ENCODE measurements at places on chromosomes 3 and 15.

DNA sequence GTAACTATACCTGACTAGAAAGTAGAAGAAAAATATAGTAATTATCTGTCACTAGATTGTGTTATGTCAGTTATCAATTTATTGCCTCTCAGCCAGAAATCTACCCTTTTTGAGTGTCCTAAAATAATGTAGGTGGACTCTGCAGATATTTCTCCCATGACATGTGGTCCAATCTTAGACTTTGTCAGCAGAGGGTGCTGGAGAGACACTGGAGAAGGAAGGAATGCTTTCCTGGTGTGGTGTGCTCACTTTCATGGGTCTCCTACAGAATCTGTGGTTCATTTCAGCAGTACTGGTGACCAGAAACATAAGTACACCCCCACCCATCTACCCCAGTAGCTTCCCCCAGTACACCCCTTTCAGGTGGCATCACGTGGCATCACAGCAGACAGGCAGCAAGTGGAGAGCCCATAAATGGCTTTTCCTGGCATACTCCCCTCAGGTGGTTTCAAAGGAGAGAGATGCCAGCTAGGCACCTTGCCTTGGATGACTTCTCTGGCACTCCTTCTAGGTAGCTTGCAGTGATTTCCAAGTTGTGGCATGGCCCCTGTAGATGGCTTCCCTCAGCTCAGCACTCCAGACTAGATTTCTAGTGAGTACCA, 114.7 kb downstream of the GADL1 start:
- DNase-seq: no peak

DNA sequence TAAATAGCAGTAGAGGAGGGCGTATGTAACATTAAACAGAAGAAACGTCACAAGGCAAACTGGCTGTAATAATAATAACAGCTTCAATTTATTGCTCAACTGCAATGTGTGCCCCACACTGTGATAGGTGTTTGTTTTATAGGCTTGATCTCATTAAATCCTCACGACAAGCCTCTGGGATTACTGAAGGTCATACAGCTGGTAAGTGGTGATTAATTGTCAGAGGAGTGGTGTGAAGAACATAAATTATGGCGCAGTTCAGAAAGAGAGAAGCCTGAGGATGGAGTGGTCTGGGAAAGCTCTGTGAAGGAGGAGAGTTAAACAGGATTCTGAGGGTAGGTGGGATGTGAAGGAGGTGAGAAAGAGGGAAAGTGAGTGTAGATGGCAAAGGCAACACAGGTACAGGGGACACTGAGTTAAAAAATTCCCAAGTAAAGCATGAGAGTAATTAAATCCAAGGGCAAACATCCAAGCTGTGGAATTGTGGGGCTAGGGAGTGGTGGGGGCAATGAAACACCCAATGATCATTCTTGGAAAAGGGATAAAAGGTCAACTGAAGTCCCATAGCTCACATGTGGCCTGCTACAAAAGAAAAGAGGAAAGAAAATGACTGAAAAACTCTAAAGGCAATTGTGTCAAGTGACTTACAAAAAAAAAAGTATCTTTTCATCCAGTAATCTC, 16.5 kb upstream of the GLCE start:
- DNase-seq: peak; percentile 45

DNA sequence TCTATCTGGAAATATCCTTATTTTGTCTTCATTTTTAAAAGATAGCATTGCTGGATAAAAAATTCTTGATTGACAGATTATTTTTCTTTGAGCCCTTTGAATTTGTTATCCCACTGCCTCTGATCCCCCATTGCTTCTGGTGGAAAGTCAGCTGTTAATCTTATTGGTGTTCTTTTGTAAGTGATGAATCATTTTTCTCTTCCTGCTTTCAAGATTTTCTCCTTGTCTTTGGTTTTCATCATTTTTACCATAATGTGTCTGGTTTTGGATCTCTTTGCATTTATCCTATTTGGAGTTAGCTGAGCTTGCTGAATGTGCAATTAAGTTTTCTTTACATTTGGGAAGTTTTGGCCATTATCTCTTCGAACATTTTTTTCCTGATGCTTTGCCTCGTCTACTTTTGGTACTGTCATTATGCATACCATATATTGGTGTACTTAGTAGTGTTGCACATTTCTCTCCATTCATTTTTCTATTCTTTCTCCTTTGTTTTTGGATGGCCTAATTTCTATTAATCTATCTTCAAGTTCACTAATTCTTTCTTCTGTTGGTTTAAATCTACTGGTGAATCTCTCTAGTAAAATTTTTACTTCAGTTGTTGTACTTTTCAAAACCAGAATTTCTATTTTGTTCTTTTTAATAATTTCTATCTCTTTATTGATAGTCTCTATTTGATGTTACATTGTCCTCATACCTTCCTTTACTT, 440.0 kb upstream of the PROK2 start:
- DNase-seq: no peak

- no peak for DNase-seq
These were observed 438.2 kb upstream of the ARRDC4 start for GRCh38 chr15:97522347-97522746.

DNA sequence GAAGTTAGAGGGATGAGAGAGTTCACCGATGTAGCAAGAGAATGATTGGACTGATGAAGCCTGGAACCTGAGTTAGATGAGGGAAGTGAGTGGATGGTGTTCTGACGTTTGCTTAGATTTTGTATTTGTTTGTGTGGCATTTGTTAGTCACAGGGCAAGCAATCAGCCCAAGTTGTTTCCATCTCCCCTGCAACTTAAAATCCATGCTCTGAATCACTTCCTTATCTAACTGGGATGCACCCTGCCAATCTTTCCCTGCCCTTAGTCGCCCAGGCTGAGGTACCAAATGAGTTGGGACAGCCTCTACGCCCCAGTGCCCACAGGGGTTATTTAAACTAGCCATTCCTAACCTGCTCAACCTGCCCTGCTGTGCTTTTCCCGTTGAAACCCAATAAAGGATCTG, 12.6 kb downstream of the PAQR5 start:
- no peak for DNase-seq

DNA sequence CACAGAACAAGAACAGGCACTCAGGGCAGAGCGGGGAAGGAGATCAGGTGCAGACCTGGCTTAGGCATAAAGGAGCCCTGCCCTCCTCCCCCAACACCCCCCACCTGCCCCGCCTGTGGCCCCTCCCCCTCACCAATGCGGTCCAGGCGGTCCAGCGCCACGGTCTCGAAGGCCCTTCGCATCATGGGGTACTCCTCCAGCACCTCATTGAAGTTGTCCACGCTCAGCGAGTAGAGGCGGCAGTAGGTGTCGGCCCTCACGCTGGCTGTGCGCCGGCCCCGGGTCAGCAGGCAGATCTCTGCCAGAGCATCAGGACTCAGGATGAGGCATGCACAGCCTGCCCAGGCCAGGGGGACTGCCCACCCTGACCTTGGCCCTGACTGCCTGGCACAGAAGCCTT, 44.8 kb downstream of the HCN4 start:
- no peak for DNase-seq

DNA sequence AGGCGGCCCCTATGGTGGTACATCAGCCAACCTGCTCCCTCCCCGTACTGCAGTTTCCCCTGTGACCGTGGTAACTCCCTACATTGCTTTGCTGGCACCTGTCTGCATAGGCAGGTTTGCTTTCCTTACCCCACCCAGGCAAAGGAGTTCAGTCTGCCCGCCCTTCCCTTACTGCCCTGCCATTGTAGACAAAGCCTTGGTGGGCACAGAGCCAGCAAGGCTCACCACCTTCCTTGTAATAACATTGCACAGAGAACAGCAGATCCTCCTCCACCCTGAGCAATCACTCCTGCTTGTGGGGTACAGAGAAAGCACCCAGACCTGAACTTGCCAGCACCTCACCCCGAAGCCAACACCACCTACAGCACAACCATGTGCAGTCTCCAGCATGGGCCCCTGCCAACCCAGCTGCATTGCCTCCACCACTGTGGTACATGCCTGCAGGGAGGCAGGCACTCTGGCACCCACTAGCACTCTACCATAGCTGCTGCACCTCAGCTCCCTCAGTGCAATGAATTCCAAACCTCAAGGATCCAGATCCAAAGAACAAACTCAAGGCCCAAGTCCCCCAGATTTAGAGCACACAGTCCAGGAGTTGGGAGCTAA, 192.7 kb upstream of the KCNMB2 start:
- DNase-seq: no peak

DNA sequence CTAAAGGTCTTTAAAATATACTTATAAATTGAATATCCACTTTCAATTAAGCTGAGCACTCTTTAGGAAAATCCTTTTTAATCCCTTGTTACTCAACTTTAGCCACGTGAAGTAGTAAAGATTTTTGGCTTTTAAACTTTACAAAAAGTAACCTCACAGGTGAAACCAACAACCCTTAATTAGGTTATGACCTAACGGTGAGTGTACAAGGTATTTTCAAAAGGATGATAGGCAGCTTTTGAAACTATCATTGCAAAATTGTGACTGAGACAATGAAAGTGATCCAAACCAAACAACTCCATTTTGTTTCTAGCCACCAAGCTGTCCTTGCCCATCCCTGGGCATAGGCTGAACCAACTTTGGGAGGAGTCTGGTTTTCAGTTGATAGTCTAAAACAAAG, 940.2 kb downstream of the OTOL1 start:
- no peak for DNase-seq
